ENCODE measurements at places on chromosomes 6 and 20.
A peak's percentile ranks its signal among the peaks of the same experiment; 100 is the strongest.

- no peak for DNase-seq
Measured at GRCh38 chr6:9409126-9409525, 973.8 kb upstream of the SLC35B3 start.

DNA sequence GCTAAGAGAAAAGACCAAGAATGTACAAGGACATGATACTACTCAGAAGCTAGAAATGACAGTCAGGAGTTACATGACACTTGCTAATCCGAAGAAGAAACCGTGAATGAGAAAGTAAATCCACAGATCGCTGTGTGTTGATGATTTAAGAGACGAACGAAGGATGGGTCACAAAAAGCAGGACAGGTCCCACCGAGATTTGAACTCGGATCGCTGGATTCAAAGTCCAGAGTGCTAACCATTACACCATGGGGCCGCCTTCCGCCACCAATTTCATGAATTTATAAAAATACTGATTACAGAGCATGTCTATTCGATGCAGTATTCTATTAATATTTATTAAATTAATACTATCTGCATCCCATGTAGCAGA is 54.0 kb upstream of the BTN3A2 start:
- peak; percentile 40 for DNase-seq

DNA sequence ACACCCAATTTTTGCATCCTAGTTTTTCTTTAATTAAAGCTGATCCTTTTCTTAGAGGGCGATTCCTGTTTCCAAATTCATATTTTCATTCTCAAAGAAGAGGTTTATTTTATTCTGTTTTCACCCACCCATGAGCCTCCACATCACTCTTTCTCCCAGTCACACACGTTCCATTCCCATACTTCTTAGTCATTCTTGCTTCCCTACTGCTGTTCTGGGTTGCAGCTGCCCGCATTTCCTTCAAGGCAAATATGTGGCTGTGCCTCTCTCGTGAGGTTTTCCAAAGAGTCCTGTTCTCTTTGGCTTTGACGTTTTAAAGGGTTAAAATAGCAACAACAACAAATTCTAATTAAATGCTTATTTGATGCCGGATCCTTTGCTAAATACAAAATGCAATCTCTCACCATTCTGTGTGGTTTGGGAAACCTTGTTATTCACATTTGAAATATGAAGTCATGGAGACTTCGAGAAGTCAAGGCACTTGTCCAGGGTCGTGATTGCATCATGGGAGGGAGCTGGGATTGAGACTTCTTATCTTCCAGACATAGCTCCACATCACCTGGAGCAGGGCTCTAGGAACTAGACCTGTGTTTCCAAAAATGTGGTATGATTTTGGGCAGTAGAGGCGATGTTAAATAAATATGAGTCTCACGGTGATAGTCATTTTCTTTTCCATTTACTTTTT is 126.6 kb downstream of the DOK5 start:
- DNase-seq = no peak

- DNase-seq = no peak
Measured at GRCh38 chr6:136959471-136959891, 37.4 kb downstream of the SLC35D3 start.

GRCh38 chr6:30508890-30509736 is 19.8 kb downstream of the HLA-E start:
- DNase-seq = peak; percentile 70

DNA sequence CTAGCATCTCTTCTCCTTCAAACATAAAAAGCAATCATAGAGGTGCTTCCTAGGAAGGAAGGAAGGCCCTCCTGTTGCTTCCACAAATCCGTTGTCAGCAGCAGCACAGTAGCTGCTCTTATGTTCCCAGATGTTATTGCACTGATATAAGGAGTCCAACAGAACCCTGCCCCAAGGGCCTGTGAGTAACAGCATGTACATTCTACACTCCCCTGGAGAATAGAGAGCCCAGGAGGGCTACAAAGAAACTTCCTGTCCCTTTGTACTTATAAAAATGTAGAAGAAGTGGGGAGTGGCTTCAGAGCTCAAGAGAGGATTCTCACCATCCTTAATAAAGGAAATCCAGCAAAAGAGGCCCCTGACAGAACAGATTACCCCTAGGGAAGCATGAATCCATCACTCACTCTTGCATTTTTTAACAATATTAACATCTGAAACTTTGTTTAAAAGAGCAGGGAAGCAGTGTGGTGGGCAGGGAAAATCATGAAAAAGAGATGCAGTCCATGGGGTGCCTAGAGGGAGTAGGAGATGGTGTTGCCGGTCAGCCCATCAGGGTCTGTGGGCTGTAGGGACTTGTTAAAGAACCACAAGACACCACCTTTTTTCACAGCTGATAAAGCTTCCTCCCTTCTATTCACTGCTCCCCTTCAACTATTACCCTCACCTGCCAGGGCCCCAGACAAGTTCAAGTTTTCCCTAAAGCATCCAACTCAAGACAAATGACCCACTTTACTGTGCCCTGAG is 104.5 kb upstream of the ADGRF1 start:
- no peak for DNase-seq

- no peak for DNase-seq
Measured at GRCh38 chr20:25361287-25361683, 29.4 kb downstream of the ABHD12 start.

DNA sequence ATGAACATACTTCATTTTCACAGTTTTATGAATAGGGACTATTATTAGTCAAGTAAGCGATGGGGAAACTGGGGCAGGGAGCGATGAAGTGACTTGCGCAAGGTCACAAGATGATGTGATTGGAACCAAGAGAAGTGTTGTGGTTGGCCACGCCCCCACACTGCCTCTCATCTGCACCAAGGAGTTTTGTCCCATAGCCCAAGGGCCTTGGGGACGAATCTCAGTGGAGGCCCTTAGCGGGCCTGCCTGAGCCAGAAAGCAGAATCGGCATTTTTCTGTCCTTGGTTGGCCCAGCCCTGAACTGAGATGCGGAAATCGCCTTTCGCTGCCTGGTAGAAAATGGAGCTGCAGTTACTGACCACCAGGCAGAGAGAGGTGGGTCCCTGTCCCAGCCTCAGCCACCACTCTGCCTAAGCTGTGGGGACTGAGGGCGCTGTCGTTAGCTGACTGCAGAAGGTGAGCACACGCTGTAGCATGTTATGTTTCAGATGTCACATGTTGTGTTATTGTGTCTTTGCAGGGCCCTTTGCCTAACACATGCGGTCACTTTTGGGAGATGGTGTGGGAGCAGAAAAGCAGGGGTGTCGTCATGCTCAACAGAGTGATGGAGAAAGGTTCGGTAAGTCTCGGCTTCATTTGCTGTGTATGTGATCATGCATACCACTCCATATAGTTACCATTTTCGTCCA is 57.8 kb downstream of the PTPN1 start:
- no peak for DNase-seq
